ENCODE measurements at places on chromosomes 1 and 21.

- DNase-seq = no peak
These were observed 155.1 kb downstream of the COP1 start for GRCh38 chr1:176051902-176052518.

- DNase-seq = no peak
These were observed 20.1 kb downstream of the PTPRU start for GRCh38 chr1:29256394-29256793.

GRCh38 chr1:227072991-227073390 is 132.9 kb downstream of the COQ8A start:
- no peak for DNase-seq

DNA sequence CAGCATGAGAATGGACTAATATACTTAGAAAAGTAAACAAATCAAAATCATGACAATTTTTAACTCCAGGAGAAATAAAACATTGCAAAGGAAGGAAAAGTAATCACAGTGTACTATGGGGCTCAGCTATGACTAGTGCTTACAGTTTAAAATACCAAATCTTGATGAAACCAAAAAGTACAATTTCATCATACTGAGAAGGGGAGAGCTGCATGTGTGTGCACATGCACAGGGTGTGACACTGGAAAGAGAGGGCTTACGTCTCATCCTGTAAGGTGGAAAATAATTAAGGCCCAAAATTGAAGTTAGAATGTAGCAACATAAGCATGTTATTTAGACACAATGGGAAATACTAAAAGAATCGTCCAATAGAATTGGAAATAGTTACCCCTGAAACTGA is 64.6 kb downstream of the OMA1 start:
- no peak for DNase-seq

GRCh38 chr1:214417545-214418210 is 133.7 kb downstream of the PTPN14 start:
- DNase-seq = no peak

GRCh38 chr1:23168079-23168444 is 594 bp downstream of the LUZP1 start:
- DNase-seq = peak; percentile 38

All from activated CD4-positive, CD25-positive, alpha-beta regulatory T cell treated with anti-CD3 and anti-CD28 coated beads, Interleukin-2, amount 50 U/mL, for 72 hours (primary cell).